ENCODE measurements at places on chromosomes 5 and 9.
A peak's percentile ranks its signal among the peaks of the same experiment; 100 is the strongest.

DNA sequence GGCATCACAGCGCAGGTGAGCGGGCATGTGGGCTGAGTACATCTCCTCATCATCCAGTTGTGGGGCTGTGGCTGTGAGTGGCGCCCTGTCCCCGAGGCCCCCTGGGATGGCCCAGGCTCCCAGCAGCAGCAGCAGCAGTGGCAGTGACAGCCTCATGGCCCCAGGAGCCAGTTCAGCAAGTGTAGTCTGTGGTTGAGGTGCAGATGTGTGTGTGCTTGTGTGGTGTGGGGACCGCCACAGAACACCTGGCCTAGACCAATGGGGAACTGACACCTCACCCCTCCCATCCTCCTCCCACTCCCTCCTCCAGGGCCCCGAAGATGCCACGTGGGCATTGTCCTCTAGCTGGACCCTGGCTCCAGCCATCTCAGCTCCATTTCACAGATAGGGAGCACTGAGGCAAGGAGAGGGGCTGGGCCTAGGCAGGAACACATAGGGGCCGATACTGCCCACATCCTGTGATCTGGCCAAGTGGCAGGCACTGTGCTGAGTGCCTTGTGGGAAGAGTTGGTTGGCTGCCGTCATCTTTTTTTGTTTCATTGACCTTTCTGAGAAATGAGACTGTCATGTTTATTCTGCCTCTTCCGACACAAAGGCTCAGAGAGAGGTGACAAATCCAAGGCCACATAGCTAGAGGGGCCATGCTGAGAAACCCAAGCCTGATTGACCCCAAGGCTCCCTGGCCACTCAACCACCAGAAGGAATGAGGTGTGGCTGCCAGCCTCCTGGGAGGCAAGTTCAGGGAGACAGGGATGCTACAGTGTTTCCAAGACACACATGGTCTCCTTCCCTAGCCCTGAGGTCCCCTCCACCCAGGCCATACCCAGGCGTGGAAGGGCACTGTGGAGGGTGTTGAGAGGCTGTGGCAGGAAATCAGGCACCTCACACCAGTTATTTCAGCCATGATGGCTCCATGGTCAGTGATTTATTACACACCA lies at the start of gene MZB1:
TSS of gene MZB1 (minus strand) at position 213 of the 938 bp plus-strand sequence. CDS start at position 156, 57 bp downstream.
- peak; percentile 86 for DNase-seq

- no peak for DNase-seq
Observed at GRCh38 chr9:112069318-112070169, 105.6 kb downstream of the SUSD1 start.

- no peak for DNase-seq
Observed at GRCh38 chr5:15929611-15930263, 249.9 kb downstream of the MARCHF11 start.

DNA sequence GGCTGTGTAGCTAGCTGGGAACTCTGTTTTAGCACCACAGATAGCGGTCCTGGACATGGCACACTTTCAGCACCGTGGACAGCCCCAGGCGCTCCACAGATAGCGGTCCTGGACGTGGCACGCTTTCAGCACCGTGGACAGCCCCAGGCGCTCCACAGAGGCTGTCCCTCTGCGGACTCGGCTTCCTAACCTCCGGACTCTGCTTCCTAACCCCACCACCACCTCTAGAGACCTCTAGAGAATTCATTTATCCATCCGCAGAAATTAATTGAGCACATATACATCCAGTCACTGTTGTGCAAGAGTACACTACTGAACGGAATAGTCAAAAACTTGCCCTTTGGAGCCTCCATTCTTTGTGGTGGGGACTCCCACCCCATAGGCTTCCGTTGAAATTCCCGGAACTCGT lies 27.4 kb downstream of the UNC5A start:
- DNase-seq = peak; percentile 87

- DNase-seq = no peak
Observed at GRCh38 chr9:14260101-14260500, 53.8 kb downstream of the NFIB start.

DNA sequence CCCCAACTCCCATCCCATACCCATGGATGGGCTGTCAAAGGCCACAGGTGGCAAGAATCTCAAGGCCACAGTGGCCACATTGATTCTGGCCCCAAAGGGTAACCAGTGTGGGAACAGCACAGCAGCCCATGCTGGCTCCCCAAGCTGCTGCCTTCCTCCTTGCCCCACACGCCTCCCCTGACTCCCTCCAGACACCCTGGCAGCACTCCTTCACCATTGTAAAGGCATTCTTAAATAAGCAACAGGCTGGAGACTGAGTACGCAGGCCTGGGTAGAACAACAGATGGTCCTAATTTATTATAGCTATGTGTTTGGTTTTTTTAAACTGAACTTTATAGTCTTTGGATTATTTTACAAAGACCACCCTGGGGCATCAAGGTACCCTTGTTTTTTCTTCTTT lies 158.8 kb downstream of the TSSK1B start:
- no peak for DNase-seq

- DNase-seq = no peak
Observed at GRCh38 chr5:59575648-59576445, 317.7 kb downstream of the PDE4D start.

GRCh38 chr5:77343165-77343564 lies 132.7 kb downstream of the PDE8B start:
- no peak for DNase-seq

- no peak for DNase-seq
Observed at GRCh38 chr9:98571643-98572042, 137.1 kb downstream of the GABBR2 start.

- no peak for DNase-seq
Observed at GRCh38 chr5:58958701-58959100, 375.8 kb downstream of the RAB3C start.

DNA sequence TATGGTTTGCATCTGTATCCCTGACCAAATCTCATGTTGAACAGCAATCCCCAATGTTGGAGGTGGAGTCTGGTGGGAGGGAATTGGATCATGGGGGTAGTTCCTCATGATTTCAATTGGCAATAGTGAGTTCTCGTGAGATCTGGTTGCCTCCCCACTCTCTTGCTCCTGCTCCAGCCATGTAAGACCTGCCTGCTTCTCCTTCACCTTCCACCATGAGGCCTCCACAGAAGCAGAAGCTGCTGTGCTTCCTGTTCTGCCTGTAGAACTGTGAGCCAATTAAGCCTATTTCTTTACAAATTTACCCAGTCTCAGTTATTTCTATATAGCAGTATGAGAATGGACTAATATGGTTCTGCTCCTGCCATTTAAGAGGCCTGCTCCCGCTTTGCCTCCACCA lies 32.9 kb downstream of the SCAI start:
- no peak for DNase-seq

GRCh38 chr5:142769793-142770649 lies at the start of gene ARHGAP26:
Gene ARHGAP26, plus strand, starts transcription at chr5:142770377. Its CDS starts 385 bp downstream, at chr5:142770762.
- DNase-seq = peak; percentile 96

GRCh38 chr5:159838551-159839222 lies 77.6 kb upstream of the ADRA1B start:
- DNase-seq = no peak

DNA sequence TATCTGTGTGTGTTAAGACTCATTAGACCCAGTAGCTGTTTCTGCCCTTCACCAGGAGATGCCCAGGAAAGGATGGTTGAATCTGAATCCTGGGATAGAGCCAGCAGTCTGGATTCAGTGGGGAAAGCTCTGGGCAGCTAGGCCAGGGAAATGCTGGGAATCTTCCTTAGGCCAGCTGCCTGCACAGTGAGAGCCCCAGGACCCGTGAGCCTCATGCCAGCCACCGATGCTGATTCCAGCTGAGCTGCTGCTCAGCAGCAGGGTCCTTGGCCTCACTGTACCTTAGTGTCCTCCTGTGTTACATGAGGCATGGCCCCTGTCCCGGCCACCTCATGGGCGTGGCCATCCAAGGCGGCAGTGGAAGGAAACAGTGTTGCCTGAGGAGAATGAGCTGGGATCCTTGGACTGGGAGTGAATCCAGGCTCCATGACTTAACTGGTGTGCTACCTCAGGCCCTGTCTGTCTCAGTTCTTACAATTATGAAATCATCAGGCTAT lies 87.1 kb downstream of the AMBP start:
- DNase-seq = no peak

DNA sequence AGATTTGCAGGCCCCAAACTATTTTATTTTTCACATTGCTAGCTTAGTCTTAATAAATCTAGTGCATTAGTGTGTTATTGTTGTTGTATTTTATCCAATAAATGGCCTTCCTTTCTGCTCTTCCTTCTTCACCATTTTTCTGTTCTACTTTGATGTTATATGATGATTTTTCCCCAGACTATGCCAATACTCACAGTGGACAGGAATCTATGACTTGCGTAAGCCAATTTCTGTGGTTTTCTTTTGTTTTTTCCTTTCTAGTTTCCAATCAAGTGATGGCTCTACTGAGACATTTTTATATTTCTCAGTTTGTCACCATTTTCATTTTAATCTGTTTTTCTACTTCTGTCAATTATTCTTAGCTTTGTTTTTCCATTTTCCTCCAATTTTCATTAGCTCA lies 106.8 kb upstream of the FBXL7 start:
- DNase-seq = no peak
